ENCODE measurements at places on chromosomes 16 and 17. TPM values are rescaled to one million over a fixed set of nuclear protein-coding genes. Genes with fewer than 3 reads are reported as not detected.

GRCh38 chr16:89602273-89602951, 11.0 kb upstream of the DPEP1 start:
- DNase-seq, result no peak
- H3K27me3 ChIP-seq, result no peaks in the 10 kb centered on the region
- H3K36me3 ChIP-seq, result no peaks in the 10 kb centered on the region
- H3K4me1 ChIP-seq, result peaks cover 9% of the 10 kb centered on the region
- H3K4me3 ChIP-seq, result peak overlapping the region; percentile 21

GRCh38 chr16:14301169-14302030, 230.3 kb downstream of the MRTFB start:
- no peaks in the 10 kb centered on the region for H3K27me3 ChIP-seq
- peak overlapping the region; percentile 85 for H3K27ac ChIP-seq
- peaks cover 34% of the 10 kb centered on the region for H3K4me1 ChIP-seq
- no peak for DNase-seq
- H3K36me3 ChIP-seq, result no peaks in the 10 kb centered on the region

- H3K27ac ChIP-seq, result no peak overlapping the region
- no peaks in the 10 kb centered on the region for H3K27me3 ChIP-seq
- no peak overlapping the region for H3K4me3 ChIP-seq
- no peak for DNase-seq
- no peaks in the 10 kb centered on the region for H3K4me1 ChIP-seq
- H3K36me3 ChIP-seq, result peaks cover 58% of the 10 kb centered on the region
These were observed 25.0 kb downstream of the SCPEP1 start for GRCh38 chr17:57002904-57003303.

DNA sequence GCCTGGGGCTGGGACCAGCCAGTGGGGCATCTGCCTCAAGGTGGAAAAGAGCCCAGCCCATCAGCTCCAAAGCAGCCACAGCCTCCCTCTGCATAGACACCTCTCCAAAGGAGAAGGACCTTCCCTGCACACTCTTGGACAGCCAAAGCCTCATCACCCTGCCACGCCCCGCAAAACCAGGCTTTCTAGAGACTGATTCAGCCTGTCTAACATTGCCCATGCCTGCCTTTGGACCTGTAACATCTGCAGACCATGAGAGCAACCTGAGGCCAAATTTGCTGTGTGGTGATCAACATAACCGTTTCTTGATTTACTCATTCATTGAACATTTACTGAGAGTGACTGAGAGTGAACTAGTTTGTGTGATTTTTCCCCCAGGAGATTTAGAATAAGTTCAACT, 219.7 kb upstream of the HSBP1 start:
- DNase-seq, result no peak
- no peak overlapping the region for H3K4me3 ChIP-seq
- no peaks in the 10 kb centered on the region for H3K4me1 ChIP-seq
- H3K27ac ChIP-seq, result no peak overlapping the region
- no peaks in the 10 kb centered on the region for H3K36me3 ChIP-seq
- H3K27me3 ChIP-seq, result no peaks in the 10 kb centered on the region

DNA sequence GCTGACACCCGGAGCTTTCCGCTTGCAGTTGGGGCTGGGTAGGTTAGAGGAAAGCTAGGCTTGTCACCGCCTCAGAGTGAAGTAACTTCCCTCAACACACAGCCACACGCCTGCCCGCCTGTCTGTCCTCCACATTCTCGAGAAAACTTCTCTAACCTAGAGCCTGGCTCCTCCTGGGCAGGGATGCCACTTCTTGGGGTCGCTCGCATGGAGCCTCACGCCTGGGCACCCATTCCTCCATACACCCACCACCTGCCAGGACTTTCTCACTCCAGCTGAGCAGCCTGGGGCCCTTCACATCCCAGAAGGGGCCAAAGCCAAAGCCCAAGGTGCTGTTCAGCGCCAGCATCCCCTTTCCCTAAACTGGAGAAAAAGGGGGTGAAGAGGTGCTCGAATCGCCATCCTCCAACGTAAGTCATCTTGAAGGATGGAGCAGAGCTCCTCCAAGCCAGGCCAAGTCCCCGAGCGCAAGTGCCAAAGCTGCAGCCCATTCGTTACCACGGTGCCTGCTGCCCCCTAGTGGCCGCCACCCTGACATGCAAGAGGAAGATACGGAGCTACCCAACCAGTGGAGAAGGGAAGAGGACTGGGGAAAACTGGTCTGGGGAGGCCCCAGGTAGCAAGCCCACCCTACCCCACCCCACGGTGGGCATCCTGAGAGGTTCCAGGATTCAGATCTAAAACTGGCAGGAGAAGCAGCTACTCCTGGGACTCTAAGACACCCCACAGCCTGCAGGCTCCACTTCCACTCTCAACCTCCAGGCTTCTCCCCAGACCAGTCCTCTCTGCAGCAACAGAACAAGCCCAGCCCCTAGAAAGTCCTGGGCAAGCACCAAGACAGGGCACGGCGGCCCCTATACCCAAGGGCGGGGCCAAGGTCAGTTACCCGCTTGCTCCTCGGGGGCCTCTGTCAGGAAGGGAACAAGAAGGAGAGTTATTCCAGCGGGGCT, 63.1 kb downstream of the MYO18A start:
- peaks cover 5% of the 10 kb centered on the region for H3K4me1 ChIP-seq
- no peak overlapping the region for H3K27ac ChIP-seq
- no peaks in the 10 kb centered on the region for H3K27me3 ChIP-seq
- peaks cover 46% of the 10 kb centered on the region for H3K36me3 ChIP-seq

B4GALNT2 gene
- total RNA-seq, result not detected

AGRP gene
- total RNA-seq, result not detected
